ENCODE measurements at places on chromosomes 4 and X. TPM values are rescaled to one million over a fixed set of nuclear protein-coding genes. Genes with fewer than 3 reads are reported as not detected.

The TCEAL7 gene
- 1.3 TPM for total RNA-seq

The ZCCHC18 gene
- total RNA-seq, result 0.14 TPM

The C1QTNF7 gene
- 4.0 TPM for total RNA-seq

The GASK1B gene
- 7.8 TPM for total RNA-seq

The SRPX2 gene
- 4.5 TPM for total RNA-seq

The SMIM10 gene
- 0.85 TPM for total RNA-seq

The SLIT2 gene
- 1.9 TPM for total RNA-seq

The GBA3 gene
- 4.7 TPM for total RNA-seq
